ENCODE measurements at places on chromosomes 1 and 21.

DNA sequence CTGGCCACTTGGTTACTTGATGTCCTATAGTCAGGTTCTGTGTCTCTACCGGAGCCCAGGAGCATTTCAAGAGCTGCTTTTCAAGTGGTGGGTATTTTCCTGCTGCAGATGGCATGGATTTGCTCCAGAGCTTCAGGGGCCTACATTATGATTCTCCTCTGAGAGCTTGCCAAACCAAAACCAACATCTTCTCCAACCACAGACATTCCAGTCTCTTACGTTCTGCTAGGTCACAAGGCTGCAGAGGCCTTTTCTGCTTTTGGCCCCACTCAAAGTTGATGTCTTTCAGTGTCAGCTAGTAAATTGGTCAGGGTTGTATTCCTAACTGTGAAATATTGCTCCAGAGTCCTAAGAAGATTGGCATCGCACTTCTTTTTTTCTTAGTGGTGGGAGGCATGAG, 14.7 kb upstream of the AQP10 start:
- DNase-seq, result no peak

GRCh38 chr1:90476994-90477393, 240.1 kb downstream of the BARHL2 start:
- DNase-seq, result no peak

DNA sequence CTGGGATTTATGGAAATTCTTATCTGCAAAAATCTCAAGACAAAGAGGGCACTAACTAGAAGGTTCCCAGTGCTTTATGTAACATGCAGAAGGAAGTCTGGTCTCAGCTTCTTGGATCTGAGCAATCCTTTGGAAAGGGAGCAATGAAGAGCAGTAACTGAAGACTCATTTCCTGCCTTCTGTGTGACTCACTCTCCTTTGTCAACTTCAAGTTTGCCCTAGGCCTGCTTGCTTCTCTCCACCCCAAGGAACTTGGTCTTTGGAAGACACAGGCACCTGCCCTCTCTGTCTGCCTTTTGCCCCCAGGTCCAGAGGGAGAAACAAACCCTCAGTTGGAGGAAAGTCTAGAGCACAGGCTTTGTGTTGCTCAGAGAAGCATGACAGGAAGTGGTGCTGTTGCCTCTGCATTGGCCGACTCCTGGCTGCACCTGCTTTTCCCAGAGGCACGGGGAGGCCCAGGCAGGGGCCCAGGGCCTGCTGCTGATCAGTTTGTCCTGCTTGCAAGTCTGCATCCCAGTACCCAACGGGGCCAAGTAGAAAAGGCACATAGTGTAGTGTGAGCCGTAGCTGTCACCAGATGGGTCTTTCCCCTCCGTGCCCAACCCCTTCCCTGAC, 137.2 kb downstream of the DHRS3 start:
- DNase-seq, result no peak

- no peak for DNase-seq
These were observed 4.1 kb upstream of the TRAF3IP3 start for GRCh38 chr1:209751627-209752231.

GRCh38 chr1:25809929-25810328, 9.8 kb upstream of the MTFR1L start:
- DNase-seq, result no peak

Measured in stimulated activated CD8-positive, alpha-beta memory T cell treated with anti-CD3 and anti-CD28 coated beads, Interleukin-4, amount 100 ng/mL, for 4 hours (primary cell).